Hindlimb muscle (tissue), 1 donor: ENCODE measurements at places on chromosomes 5 and 9. TPM values are rescaled to one million over a fixed set of nuclear protein-coding genes. Genes with fewer than 3 reads are reported as not detected.

DNA sequence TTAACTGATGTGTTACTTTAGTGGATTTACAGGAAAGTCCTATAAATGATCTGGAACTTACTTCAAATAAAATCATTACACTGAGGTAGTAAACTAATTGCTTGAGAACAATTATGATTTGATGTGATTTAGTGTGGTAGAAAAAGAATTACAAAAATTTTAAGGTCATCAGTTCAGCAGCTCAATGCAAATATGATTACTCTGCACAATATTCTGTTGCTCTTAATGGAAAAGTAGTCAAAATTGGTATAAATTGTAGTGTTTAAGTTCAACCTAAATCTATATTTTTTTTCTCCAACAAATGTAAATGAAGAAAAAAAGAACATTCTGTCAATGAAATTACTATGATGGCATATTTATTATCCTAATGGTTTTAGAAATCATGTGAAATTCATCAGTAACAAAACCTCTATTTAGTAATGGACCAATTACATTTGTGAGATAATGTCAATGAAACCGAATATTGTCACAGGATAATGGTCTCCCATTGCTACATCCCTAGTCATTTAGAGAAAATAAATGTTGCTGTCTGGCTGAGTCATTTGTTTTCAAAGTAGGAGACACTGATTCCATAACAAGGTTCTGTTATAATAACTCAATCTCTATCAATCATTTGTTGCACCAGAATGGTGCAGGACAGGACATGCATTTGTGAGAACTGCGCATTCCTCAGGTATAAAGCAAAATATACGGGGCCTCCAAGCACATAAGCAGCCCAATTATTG lies 177.1 kb downstream of the NFIB start:
- no peak for DNase-seq

DNA sequence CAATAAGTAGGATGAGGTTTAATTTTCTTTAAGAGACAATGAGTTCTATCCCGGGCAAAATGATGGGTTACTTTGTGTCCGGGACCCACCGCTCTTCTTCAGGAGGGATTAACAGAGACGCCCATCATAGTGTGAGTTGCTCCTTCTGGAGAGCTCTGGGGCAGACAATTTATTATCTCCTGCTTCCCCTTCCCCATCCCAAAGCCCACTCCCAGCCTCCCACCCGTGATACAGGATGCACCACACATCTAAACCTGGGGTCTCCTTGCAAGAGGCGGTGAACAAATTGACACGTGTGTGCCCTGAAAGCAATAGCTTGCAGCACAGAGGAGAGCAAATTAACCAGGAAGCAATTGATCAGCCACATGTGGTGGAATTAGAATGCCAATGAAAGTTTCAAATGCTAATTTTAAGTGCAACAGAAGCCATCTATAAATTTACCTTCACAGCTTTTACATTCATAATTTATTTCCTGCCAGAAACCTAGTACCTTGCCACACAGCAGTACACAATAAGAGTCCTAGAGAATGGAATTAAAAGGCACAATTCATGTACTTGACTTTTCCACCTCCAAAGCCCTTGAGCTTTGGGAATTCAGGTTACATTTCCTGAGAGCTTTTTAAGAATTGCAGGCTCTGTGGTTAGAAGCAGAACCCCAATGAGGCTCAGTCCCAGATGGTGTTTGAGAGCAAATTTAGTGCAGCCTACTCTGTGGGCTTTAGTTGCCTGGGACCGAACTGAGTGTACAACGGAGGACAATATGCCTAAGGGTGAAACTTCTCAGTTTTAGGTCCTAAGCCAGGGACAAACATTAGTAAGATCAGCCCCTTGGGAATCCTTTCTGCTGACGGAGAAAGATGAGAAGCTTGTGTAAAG lies 399.6 kb downstream of the MED10 start:
- no peak for DNase-seq

- no peak for DNase-seq
Observed at GRCh38 chr5:139958432-139959148, 84.5 kb downstream of the NRG2 start.

DNA sequence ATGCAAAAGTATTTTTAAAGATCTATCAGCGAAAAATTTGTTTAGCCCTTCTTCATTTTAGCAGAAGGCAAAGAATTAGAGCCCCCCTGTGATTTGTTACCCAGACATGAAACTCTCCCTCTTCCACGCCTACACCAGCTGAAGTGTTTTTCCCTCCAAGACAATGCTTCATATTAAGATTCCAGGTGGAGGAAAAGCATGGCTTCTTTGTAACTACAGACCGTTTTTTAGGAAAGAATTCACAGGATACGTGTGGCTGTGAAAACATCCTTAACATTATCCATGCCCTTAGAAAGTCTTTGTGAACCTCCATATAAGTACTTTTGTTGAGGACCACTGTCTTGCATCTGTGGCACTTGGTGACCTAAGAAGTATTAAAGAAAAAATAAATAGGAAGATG lies 121.8 kb upstream of the MTAP start:
- DNase-seq, result no peak

DNA sequence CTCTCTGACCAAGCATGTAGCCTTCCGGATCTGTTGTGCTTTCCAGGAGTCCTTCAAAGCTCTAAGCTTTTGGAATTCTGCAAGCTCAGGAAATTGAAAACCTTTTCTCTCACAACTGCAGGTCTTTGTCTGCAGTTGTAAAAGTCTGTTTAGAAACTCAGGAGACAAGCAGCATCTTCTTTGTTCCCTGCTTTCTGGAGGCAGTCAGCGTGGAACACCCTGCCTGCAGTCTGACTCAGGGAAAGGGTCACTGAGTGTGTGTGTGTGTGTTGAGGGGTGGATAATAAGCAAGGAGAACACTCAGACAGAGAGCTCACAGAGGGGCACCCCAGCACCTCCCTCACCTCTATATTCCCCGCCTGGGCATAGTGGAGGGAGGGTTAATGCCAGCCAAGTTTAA lies 29.1 kb downstream of the KCNIP1 start:
- no peak for DNase-seq

- no peak for DNase-seq
Observed at GRCh38 chr9:105497704-105498103, 49.9 kb downstream of the FSD1L start.

DNA sequence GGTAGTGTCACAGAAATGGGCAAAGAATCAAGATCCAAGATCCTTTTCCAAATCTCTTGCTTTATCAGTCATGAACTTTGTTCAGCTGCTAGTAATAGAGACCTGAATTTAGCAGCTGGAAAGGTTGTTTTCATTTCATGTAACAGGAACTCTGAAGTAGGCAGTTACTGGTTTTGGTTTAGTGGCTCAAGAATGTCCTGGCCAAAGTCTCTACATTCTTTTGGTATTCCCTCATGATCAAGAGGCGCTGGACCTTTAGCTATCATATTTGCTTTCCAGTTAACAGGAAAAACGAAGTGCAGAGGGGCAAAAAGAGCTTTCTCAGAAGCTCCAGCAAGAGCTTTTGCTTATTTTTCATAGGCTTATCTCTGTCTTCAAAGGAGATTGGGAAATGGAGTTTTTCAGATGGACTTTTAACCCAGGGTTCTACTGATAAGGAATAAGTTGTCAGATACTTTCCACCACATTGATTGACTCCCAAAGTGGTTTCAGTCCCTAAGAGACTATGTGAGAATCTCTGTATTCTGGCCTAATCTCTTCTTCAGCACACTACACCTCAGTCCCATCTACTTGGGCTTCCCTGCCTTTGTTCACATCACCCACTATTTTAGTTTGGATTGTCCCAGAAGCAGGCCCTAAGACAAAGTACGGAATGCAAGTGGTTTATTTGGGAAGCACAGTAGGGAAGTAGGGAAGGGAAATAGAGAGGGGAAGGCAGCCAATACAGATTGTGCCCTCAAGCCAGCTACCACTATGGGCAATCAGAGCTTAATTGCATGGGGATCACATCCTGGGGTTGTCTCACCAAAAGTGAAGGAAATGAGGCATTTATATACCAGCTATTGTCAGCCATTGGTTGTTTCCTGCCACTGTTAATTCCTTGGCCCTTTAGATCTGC lies 359.3 kb downstream of the LRRC70 start:
- no peak for DNase-seq

DNA sequence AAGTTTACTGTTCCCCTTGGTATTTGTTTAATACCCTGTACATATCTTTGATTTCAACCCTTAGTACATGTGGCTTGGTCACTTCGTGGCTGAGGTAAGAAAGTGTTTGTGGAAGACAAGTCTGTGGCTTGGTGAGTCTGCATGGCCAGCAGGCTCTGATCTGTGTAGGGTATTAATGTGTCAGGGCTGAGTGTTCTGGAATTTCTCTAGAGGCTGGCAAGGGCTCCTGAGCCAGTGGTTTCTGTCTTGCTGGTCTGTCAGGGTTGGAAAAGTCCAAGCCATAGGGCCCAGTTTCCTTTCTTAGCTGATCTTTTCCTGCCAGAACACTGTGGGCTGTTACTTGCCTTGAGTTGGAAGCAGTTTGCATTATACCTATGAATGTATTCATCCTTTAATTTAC lies 48.0 kb upstream of the FBXL7 start:
- no peak for DNase-seq

- DNase-seq, result no peak
Observed at GRCh38 chr9:133841167-133841812, 103.1 kb upstream of the SARDH start.

- no peak for DNase-seq
Observed at GRCh38 chr5:15584528-15584927, 84.5 kb downstream of the FBXL7 start.

- peak; percentile 62 for DNase-seq
Observed at GRCh38 chr5:52822437-52822836, 34.7 kb downstream of the ITGA1 start.

GRCh38 chr9:17627641-17628040 lies 48.8 kb downstream of the SH3GL2 start:
- DNase-seq, result no peak

GRCh38 chr5:15256485-15256884 lies 243.5 kb upstream of the FBXL7 start:
- peak; percentile 38 for DNase-seq

GRCh38 chr5:14399054-14399692 lies 182.4 kb upstream of the OTULINL start:
- peak; percentile 76 for DNase-seq

GRCh38 chr5:116492776-116493175 lies 81.8 kb downstream of the SEMA6A start:
- DNase-seq, result no peak

GRCh38 chr5:73867345-73868335 lies 241.6 kb downstream of the ARHGEF28 start:
- DNase-seq, result no peak

GRCh38 chr5:72288924-72289323 lies 31.1 kb downstream of the MRPS27 start:
- peak; percentile 32 for DNase-seq

GRCh38 chr9:75369989-75370388 lies 281.7 kb downstream of the OSTF1 start:
- DNase-seq, result no peak

DNA sequence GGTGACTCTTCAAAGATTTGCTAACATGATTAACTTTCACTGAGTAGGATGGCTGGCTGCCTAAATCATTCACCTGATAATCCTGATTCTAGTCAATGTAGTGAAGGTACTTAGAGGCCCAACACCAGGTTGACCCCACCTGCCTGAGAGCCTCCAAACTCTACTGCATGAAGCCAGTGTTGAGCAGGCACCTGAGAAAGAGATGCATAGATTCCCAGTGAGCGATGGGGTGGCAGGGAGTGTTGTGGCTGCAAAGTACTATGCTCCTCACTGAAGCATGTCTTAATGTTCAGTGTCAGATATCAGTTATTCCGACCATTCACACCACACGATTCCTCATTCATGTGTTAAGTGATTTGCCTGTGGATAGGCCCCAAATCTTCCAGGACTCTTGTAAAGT lies 804.4 kb downstream of the TLE4 start:
- DNase-seq, result no peak

DNA sequence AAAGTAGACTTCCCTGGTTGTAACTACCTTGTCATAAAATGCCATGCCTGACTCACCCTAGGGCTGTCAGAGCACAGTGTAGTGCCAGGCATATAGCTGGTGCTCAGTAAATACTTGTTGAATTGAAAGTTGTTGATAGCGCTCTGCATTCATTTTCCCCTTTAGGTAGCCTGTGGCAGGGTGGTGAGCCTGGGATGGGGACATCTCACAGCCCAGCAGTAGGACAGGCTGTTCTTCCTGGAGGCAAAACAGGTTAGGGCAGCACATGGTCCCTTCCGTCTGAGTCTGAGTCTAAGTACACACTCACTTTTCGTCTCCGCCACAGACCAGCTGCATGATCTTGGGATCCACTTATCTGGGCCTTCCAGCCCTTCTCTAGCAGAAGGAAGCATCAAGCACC lies 401.9 kb downstream of the ZSWIM6 start:
- DNase-seq, result no peak

DNA sequence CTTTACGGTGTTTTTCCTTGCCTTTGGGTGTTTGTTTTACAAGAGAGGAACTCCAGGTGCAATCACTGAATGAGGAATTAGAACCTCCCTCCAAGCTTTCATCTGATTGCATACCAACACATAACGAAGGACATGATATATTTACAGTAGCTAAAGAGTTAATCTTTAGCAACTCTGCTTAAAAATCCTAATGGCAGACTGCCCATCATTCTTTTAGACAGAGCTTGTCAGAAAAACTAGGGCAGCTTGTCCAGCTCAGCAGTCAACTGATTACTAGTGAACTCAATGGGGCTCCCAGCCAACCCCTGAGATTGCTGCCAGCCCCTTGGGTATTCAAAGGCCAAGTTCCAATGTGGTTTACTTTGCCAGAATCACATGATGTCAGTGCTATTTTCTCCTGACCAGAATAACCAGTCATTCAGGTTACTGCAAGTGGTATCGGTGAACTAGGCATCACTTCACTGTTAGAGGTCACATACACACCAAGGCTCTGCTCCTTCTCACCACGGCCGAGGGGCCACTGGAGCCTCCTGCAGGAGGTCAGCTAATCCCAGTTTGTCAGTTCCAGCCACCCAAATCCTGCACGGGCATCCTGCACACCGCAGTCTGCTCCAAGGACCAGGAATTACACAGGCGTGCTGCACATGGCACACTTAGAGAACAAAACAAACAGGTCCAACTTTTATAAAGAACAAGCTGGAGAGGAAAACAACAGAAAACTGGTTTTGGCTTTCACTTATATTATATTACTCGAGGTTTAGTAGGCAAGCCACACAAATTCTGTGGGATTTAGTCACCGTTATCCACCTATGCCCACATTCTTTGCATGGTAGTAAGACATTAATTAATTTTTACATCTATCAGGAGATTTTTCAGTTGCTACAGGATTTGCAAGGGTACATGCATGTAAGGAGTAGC lies 62.5 kb downstream of the NFIB start:
- no peak for DNase-seq

DNA sequence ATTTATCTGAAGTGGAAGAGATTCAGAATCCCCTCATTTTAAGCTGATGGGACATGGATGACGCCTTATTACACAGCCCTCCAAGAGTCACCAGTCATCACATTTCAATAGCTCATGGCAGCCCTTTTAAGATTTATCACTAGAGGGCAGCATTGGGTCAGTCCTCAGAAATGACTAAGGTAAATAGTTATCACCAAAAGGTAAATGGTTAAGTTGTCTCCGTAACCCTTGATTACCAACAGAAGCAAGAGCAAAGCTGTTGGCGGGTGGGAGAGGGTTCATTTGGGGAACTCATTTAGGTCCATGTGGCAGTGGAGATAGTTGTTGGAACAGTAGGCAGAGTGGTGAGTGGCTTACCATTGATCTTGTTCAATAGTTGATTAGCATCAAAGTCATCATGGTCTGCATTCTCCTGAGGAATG lies 12.0 kb upstream of the C9 start:
- no peak for DNase-seq

FOXD4L6 gene
- not detected for polyA plus RNA-seq

CARD9 gene
- polyA plus RNA-seq, result 1.1 TPM

GKAP1 gene
- polyA plus RNA-seq, result 17.2 TPM

COL15A1 gene
- polyA plus RNA-seq, result 227 TPM

C9 gene
- polyA plus RNA-seq, result 0.34 TPM

PCDHB16 gene
- 3.9 TPM for polyA plus RNA-seq

RMND5B gene
- polyA plus RNA-seq, result 38.8 TPM

STC2 gene
- polyA plus RNA-seq, result 5.3 TPM

PCDHGB5 gene
- 4.1 TPM for polyA plus RNA-seq
